ENCODE measurements at places on chromosomes 7 and 10.
A peak's percentile ranks its signal among the peaks of the same experiment; 100 is the strongest.

DNA sequence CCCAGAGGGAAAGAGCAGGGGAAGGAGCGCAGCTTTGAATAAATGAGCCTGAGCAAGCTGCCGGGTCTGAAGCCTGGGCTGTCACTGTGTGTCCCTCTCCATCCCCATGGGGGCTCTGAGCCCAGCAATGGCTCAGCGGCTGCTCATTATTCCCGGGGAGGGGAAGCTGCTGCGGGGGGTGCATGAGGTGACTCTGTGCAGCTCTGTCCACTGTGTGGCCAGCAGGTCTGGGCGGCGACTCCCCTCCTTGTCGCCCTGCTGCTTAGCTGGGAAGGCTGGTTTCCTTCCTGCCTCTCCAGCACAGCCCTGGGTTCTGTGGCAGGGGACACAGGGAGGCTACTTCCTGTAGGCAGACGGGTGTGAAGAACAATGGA lies 234.2 kb downstream of the PRPF18 start:
- DNase-seq: no peak

- DNase-seq: peak; percentile 73
Observed at GRCh38 chr10:101569622-101570427, 18.2 kb downstream of the POLL start.

DNA sequence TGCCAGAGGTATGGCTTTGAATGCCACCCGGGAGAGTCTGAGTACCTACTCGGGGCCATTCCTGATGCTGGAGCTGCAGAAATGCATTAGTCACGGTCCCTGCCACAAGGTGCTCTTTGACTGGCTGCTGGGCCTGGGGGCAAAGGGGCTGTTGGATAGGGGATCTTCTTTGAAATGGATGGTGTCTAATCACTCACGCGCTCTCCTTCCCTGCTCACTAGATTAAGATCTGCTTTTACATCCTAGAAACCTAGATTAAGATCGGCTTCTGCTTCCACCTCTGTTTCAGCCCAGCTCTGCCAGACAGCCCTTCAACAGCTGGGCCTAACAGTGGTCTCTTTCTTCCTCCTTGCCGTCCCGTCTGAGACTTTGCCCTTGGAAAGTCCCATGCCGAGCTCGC lies 57.2 kb downstream of the PAX2 start:
- DNase-seq: no peak

GRCh38 chr10:67045404-67045803 lies 119.6 kb downstream of the LRRTM3 start:
- DNase-seq: no peak

- DNase-seq: no peak
Observed at GRCh38 chr10:60842694-60843093, 64.4 kb downstream of the CDK1 start.

GRCh38 chr7:67209256-67209655 lies 212.6 kb downstream of the TYW1 start:
- DNase-seq: no peak

GRCh38 chr7:106166651-106167342 lies 54.7 kb upstream of the SYPL1 start:
- no peak for DNase-seq

DNA sequence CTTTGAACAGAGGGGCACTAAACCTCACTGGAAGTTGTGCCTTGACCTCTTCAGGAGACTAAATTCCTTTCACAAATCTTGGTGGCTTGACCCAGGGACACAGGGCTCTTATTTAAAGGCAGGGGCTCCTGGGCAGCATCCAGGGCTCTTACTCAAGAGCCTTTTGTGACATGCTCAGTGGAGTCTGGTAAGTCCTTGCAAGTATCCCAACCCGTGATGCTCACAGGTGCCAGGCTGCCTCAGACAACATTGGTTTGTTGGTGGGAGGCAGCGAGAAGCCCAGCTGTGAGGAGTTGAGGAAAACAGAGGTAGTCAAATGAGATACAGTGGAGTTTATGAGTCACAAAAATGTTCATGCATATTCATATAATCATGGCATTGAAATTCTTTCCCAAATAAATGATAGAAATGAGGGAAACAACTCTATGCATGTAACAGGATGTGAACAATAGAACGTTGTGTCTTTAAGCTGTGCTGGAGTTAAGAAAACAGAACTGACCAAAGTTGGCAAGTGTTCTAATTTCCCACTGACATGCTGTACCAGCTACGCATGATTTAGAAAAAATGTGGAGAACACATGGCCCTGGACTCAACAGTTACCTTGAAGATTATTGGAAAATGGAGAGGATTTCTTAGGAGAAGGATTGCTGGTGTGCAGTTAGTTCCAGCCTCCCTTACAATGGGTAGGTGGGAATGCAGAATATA lies 654.5 kb upstream of the COBL start:
- no peak for DNase-seq

- no peak for DNase-seq
Observed at GRCh38 chr7:111011520-111011919, 79.4 kb upstream of the LRRN3 start.

- DNase-seq: no peak
Observed at GRCh38 chr10:124534231-124534798, 72.7 kb downstream of the LHPP start.
